ENCODE measurements at places on chromosomes 5 and 9. TPM values are rescaled to one million over a fixed set of nuclear protein-coding genes. Genes with fewer than 3 reads are reported as not detected.

The GALNT12 gene
- total RNA-seq: 1.8 TPM

The PSMD5 gene
- 17.0 TPM for total RNA-seq

The UGCG gene
- total RNA-seq: 52.0 TPM

The GRXCR2 gene
- 0.79 TPM for total RNA-seq

All from heart left ventricle (tissue), 16 donors.